ENCODE measurements at places on chromosomes 3 and 15.

DNA sequence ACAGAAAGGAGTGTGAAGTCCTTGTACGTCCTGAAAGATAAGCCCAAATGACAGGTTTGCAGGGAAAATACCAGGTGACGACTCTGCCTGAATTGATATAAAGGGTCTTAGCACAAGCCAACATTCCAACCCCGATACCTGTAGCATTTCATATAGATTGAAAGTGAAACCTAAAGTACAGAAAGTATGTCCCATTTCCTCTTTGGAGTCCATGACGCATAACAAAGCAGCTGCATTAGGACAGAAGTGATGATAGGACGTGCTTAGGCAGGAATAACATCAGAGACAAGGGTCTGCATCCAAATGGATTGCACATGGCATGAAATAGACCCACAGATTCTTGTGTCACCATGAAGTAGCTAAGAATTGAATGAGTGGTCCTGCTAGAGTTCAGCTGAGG, 187.0 kb upstream of the ROBO1 start:
- DNase-seq, result no peak

DNA sequence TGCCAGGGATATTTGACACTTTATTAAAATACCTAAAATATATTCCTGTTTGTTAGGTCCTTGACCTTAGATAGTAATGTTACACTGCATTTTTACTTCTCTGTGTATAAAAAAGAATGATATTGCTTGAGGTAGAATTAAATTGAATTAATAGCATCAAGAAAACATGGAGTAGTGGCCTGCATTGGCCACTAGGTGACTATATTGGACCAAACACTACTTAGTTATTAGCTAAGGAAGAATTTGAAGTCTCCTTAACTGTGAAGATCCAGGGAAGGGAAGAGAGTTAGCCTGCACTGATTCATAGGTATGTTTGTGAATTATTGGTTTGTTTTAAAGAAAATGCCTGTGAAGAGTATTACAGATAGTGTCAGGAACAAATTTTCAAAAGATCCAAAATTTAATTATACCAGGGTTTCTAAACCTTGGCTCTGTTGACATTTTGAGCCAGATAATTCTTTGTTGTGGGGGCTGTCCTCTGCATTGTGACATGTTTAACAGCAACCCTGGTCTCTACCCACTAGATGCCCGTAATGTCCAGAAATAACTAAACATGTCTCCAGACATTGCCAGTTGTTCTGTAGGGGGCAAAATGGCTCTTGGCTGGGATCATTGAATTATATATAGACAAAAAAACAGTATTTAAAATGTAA, 103.6 kb upstream of the THSD4 start:
- DNase-seq, result no peak

DNA sequence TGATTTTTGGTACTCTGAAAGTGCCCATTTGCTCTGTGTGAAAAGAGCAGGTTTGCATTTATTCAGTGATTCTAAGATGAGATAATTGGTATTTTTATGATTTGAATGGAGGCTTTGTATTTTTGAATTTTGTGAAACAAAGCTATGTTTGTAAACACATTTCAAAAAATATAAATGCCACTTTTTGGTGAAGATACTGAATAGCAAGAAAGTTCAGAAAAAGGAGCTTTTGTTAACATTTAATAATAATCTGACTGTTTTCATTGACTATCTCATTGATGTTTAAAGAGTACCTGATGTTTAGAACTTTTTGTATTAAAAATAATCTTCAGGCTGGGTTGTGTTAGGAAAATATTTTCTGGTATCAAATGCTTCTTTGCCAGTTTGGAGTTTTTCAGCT, 23.7 kb downstream of the TCF12 start:
- no peak for DNase-seq

DNA sequence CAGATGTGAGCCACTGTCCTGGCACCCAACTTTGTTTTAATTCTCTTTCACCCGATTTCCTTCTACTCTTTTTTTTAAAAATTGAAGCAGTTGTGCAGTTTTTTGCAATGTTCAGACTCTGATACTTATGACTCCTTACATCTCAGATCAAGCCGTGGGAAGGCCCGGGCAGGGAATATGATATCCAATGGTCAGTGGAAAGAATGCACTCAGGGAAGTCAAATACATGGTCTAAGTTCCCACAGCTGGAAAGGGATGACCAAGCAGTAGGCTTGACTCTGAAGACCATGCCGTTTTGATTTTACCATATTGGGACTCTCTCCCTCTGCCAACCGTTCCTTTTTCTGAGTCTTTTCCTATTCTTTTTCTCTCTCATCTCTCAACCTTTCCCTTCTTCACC, 157.2 kb downstream of the RPLP1 start:
- DNase-seq, result no peak

DNA sequence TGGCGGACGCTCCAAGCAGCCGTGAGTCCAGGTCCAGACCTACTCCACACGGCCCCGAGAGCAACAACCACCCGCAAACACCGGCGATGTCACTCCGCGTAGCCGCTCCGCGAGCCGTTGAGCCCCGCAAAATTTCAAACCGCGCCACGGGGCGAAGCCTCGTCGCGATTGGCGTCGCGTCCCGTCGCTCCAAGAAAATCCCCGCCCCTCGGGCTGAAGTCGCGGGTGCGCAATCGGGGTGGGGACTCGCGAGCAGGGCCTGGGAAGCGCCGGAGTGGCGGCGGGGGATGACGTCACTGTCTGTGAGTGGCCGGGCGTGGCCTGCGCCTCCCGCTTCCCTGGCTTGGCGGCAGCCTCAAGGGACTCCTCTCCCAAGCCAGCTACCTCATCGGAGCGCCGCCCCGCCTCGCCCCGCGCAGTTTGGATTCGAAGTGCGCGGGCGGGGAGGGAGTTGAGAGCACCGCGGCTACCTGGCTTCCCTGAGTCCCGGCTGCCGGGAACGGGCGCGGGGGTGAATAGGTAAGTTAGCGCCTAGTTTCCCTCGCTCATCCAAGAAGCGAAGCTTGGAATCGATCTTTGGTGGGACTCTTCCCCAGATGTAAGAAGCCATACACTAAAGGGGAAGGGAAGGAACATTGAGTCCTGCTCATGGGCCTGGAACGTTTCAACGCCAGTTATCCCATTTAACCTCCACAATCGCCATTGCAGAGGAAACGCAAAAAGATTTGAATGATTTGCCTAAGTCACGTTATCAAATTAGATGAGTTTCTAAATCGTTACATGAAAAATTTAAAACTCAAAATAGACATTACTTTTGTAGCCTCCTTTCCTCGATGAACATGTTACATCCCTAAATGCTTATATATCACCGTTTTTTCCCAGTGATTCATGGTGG, at the start of gene PRC1:
PRC1 (minus strand) TSS at position 119 of the 895 bp plus-strand sequence; CDS start at position 1, 118 bp downstream.
- peak; percentile 98 for DNase-seq

GRCh38 chr15:82030176-82030575, 15.6 kb downstream of the MEX3B start:
- DNase-seq, result no peak

GRCh38 chr15:68256675-68257450, 20.7 kb upstream of the FEM1B start:
- DNase-seq, result peak; percentile 24

GRCh38 chr3:12180218-12180617, 21.5 kb upstream of the TIMP4 start:
- DNase-seq, result no peak

- no peak for DNase-seq
Observed at GRCh38 chr3:18847583-18848197, 300.6 kb upstream of the KCNH8 start.

DNA sequence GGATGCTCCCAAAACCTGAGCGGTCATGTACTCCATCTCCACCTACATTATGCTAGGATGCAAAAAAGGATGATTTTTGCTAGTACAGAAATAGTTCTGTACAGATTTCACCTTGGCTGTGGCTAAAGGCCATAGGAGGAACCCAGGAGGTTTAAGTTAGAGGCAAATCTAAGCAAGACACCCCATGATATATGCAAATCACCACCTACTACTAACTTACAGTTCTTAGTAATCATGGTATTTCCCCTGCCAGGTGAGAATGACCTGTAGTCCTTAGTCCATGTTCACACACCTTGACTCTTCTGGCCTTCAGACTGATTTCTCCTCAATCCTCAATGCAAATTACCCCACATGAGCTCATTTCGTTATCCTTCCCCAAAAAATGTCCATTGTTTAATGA, 154.2 kb downstream of the IMPG2 start:
- DNase-seq, result no peak

Measured in effector CD4-positive, alpha-beta T cell (primary cell).